AG10803 (cell line): ENCODE measurements at places on chromosomes 2 and 18.

DNA sequence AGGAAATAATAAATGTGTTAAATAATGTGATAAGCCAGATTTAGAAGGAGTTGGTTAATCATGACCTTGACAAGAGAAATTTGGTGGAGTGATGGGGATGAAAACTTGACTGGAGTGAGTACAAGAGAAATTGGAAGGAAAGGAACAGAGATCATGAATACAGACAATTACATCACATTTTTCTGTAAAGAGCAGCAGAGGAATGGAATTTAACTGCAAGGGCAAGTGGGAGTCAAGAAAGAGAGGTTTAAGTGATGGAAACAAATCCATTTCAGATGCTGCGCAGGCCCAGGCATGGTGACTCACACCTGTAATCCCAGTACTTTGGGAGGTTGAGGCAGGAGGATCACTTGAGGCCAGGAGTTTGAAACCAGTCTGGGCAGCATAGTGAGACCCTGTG is 46.7 kb downstream of the ICA1L start:
- peak; percentile 15 for DNase-seq

GRCh38 chr2:101912545-101912944 is 79.2 kb upstream of the IL1R2 start:
- DNase-seq = no peak

DNA sequence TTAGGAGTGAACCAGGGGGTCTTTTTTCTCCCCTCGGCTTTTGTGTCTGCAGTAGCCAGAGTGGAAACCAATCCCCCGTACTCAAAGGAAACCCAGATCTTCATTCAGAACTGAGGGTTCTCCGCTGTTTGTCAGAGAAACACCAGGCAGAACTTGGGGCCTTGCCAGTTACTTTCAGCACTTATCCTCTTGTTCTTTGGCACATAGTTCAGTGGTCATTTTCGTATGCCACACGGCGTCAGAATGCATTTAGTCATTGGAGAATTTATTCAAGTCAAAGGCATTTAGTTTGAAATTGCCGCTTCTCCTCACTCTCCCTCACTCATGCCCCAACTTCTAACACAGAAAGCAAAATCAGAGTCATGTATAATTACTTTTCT is 102.9 kb downstream of the CABLES1 start:
- DNase-seq = peak; percentile 91

DNA sequence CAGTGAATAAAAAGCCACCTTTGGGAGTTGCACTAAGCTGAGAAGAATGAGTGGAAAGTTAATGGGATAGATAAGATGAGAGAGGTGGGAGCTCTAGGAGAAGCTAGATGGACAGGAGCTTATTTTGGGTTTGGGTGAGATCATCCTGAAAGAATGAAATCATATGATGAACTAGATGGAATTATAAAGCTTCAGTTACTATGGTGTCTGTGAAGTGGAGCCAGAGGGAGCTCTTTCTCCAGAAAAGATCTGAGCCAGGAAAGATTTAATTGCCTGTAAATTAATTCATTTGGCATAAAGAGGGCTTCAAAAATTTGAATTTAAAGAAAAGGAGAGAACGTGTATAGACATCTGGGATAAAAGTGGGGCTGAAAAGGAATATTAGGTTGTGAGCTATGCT is 10.3 kb downstream of the DNAH6 start:
- peak; percentile 11 for DNase-seq
